ENCODE measurements at places on chromosomes 6 and 20.
A peak's percentile ranks its signal among the peaks of the same experiment; 100 is the strongest.

GRCh38 chr6:168027521-168027920 is 30.1 kb downstream of the KIF25 start:
- DNase-seq = no peak

GRCh38 chr20:4112481-4113421 is 97.4 kb upstream of the RNF24 start:
- DNase-seq = no peak

DNA sequence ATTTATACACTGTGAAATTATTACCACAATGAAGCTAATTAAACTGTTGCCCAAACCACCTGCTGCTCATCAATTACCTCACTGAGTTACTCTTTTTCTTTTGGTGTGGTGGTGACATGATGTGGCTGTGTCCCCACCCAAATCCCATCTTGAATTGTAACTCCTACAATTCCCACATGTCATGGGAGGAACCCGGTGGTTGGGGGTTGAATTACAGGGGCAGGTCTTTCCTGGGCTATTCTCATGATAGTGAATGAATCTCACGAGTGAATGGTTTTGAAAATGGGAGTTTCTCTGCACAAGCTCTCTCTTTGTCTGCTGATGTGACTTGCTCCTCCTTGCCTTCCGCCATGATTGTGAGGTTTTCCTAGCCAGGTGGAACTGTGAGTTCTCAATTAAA is 145.0 kb downstream of the LRRC1 start:
- no peak for DNase-seq

- DNase-seq = no peak
Measured at GRCh38 chr6:13256266-13257001, 71.9 kb downstream of the TBC1D7 start.

DNA sequence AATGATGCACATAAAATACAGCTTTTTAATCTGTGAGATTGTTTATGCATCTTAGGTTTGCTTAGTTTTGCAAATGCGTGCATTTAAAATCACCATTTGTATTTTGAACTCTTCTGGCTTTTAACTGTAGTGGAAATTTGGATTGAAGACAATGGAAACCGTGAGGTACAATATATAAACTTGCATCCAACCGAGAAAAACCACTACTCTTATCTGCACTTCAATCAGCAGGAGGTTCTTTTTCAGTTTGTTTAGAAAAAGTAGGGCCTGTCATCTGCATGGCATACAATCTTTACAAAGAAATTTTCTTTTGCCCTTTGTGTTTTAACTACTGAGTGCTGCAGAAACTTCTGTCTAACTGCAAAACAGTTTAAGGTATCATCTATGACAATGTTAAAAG is 132.8 kb downstream of the LAMA2 start:
- DNase-seq = no peak

- DNase-seq = no peak
Measured at GRCh38 chr20:51577432-51578144, 35.1 kb upstream of the NFATC2 start.

DNA sequence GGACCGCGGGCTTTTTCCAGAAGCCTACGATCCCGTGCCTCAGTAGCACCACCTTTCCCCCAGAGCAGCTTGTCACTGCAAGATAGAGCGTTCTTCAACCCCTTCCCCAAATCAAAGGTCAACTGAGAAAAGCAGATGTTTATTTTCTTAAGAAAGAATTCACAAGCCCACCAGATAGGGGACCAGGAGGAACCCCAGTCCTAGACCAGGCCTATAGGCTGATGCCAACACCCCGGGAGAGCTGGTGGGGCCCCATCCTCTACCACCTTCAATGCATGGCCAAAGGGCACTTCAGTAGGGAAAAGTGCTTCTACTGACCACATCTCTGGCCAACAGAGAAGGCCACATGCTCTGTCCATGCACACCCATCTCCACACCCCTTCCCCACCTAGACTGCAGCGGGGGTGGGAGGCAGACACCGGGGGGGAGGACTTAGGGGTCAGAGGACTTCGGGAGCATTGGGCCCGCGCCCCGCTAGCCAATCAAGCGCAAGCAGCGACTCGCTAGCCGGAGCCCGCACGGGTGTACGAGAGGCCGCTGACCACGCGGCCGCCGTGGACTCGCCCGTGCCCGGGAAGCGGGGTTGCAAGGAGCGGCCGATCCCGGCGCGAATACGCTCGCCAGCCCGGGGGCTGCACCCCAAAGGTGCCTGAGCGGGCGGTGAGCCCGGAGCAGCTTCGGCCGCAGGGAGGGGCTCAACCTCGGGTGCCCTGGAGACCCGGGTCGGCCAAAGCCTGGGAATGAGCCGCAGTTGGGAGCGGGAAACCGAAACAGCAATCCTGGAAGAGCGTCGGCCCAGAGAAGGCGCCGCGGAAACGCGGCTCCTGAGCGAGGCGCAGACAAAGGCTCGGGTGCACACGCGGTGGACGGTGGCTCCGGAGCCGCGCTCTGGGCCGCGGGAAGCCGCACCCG is 2.8 kb downstream of the PDE10A start:
- no peak for DNase-seq

- DNase-seq = peak; percentile 89
Measured at GRCh38 chr6:156953479-156954146, 176.4 kb downstream of the ARID1B start.

DNA sequence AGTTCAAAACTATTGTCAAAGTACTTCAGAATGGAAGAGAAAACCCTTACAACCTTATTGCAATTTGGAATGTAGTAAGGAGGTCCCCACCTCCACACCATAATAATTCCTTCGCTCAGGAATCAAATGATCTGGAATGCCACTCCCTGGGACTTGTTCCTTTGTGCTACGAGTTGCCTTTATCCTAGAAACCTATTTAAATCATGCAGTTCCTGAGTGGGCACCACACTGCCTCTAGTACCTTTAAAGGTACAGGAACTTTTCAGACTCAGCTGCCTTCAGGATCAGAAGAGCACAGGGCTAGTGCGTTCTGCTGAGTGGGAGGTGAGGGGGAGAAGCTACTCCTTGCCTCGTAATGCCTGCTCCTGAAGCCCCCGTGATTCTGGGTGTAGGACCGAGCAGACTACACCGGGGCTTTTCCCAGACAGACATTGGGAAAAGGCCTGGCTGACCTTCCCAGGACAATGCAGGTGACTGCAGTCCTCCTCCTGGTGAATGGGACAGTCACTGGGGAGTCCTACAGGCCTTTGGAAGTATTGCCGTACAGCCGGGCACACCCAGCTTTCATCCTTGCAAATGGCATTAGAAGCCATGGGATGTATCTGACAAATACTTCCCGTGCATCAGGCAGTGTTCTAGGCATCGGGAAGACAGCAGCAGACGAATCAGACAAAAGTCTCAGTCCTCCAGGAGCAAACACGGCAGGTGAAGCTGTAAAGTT is 11.8 kb upstream of the TUBB2B start:
- DNase-seq = peak; percentile 73

- DNase-seq = no peak
Measured at GRCh38 chr6:116393430-116393829, 22.7 kb downstream of the DSE start.

GRCh38 chr6:50816115-50816675 is 2.5 kb upstream of the TFAP2B start:
- DNase-seq = peak; percentile 60

DNA sequence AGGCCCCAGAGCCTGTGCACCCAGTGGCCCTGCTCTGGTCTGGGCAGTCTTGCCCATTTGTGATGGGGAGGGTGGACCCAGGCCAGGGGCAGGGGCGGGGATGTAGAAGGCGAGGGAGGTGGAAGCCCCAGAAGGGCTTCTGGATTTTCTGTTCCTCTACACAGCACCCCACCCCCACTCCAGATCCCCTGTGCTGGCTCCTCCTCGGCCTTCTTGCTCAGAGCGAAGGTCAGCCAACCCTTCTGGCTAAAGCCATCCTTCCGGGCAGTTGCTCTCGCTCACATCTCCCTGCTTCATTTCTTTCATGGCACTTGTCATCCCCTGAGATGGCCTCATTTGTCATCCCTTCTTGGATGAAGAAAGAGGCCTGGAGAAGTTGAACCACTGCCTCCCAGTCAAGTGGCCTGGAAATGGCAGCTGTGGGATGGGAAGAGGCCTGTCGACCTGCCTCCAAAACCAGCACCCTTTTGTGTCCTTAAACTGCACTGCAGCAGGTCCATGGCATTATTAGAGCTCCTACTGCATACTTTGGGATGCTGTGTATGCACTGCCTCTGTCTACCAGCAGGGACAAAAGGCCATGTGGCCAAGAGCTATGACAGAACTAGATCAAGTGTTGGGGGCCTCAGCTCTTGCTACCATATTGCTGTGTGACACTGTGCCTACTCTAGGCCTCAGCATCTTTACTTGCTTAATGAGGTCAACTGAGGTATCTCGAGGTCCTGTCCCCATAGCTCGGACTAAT is 19.9 kb downstream of the PEDS1 start:
- no peak for DNase-seq

- DNase-seq = peak; percentile 26
Measured at GRCh38 chr6:16514249-16514648, 247.0 kb downstream of the ATXN1 start.

DNA sequence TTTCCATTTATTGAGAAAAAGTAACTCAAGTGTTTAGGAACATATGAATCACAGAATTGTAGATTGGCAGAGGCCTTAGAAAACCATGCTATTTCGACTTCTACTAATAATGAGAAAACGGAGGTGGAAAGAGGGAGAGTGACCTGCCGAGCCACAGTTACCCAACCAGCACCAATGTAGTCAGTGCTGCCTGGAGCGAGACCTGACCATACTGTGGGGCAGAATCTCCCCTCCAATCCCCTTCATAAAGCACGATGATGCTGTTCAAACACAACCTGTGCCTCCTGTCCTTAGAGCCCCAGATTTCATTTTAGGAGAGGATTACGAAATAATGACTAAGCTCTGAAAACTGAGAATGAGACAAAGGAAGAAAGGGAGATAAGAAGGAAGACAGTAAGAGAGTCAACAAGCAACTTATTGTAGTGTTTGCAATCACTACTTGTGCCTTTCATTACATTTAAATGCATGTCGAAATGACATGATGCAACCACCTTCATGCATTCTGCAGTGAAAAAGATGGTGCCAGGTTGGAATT is 70.6 kb downstream of the ATXN1 start:
- no peak for DNase-seq

- no peak for DNase-seq
Measured at GRCh38 chr6:145643760-145644159, 91.6 kb downstream of the EPM2A start.

- DNase-seq = no peak
Measured at GRCh38 chr6:160940197-160940596, 51.4 kb upstream of the MAP3K4 start.

- DNase-seq = no peak
Measured at GRCh38 chr6:135576055-135576454, 78.5 kb upstream of the AHI1 start.

GRCh38 chr6:113653275-113653674 is 203.9 kb upstream of the MARCKS start:
- DNase-seq = no peak

DNA sequence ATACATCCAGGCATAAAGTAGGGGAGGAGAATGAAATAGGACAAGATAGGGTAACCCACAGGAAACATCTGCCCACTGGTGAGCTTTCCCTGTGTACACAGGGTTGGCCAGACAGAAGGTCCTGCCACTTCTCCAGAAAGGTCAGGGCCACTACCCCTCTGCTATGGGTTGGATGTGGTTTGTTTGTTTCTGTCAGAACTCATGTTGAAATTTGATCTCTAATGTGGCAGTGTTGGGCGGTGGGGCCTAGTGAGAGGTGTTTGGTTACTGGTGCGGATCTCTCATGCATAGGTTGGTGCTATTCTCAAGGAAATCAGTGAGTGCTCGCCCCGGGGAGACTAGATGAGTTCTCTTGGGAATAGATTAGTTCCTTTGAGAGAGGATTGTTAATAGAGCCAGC is 15.6 kb upstream of the MAS1 start:
- DNase-seq = peak; percentile 41

DNA sequence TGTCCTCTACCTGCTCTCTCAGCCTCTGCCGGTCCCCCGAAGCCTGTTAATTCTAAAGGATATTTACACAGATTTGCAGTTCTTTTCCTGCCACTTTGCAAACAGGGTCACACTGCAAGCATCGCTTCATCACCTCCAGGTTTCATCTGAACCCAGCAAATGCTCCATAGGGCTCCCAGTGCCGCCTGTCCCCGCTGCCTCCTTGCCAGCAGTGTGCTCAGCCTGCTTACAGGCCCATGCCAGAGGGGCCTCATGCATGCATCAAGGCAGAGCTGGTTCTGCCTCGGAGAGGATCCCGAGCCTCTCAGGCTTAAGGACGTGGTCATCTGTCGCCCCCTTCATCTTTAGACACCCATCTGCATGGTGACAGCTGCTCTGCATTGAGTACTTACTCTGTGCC is 10.5 kb downstream of the SIRPA start:
- DNase-seq = no peak

DNA sequence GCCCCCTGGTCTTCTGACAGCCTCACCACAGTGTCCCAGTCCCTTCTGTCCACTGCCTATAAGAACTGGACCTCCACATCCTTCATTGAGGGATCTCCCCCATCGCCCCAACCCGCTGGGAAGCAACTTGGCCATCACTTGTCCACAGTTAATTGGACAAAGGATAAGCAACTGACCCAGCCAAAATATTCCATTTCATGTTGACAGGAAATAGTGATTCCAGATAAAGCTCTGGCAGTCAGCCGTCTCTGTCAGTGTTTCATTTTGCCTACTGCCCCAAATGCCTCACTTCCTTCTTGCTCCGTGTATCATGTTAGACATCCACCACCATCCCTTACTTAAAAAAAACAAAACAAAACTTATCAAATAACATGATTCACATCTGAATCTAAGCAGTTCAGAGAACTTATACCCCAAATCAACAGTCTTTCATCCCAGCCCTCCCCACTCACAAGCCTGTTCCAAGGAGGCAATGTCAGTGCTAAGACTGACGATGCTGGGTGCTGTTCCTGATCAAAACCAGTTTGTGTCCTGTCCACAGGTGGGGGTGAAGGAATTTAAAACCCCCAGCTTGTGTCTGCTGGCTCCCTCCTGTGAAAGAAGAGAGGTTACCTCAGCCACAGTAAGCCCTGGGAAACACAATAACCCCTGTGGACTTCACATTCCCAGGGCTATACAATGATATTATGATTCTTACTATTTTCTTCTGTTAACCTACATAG is 162.5 kb downstream of the WDR27 start:
- no peak for DNase-seq

DNA sequence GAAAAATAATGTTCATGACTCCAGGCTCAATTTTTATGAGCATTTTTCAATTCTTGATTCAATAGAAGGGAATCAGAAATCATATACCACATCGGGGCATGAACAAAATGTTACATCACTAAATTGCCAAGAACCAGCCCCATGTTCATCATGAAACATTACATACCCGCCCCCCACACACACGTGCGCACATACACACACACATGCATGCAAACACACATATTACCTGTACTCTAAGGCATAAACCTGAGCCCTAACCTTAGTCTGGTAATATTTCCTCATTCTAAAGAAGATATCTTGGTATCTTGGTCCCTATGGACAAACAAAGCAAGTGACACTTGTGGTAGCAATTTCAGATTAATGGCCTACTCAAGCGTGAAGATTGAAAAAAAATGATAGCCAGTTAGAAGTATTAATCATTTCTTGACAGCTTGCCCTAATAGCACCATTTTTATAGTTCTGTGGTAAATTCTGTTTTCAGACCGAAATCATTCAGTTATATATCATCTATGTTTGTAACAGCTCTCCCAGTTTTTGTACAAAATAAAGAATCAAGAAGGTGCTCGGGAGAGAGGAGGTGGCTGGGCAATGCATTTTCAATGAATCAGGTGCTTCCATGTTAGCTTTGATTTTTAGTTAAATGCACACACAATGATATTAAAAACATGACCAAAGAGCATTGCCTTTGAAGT is 95.4 kb upstream of the DOK5 start:
- no peak for DNase-seq

GRCh38 chr6:78505178-78505577 is 362.2 kb upstream of the IRAK1BP1 start:
- DNase-seq = no peak

Data from HuH-7 (cell line).